Central memory CD4-positive, alpha-beta T cell (primary cell): ENCODE measurements at places on chromosomes 2 and 18.

- no peak for DNase-seq
Observed at GRCh38 chr2:205734436-205735037, 52.2 kb downstream of the NRP2 start.

GRCh38 chr2:96891591-96892333 is 21.9 kb upstream of the SEMA4C start:
- DNase-seq = peak; percentile 40

DNA sequence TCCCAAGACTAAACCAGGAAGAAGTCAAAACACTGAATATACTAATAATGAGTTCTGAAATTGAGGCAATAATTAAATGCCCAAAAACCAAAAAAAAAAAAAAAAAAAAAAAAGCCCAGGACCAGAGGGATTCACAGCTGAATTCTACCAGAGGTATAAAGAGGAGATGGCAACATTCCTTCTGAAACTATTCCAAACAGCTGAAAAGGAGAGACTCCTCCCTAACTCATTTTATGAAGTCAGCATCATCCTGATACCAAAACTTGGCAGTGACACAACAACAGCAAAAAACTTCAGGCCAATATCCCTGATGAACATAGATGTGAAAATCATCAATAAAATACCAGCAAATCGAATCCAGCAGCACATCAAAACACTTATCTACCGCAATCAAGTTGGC is 108.5 kb upstream of the COL3A1 start:
- no peak for DNase-seq

- DNase-seq = no peak
Observed at GRCh38 chr2:28412625-28413151, 20.0 kb downstream of the FOSL2 start.

DNA sequence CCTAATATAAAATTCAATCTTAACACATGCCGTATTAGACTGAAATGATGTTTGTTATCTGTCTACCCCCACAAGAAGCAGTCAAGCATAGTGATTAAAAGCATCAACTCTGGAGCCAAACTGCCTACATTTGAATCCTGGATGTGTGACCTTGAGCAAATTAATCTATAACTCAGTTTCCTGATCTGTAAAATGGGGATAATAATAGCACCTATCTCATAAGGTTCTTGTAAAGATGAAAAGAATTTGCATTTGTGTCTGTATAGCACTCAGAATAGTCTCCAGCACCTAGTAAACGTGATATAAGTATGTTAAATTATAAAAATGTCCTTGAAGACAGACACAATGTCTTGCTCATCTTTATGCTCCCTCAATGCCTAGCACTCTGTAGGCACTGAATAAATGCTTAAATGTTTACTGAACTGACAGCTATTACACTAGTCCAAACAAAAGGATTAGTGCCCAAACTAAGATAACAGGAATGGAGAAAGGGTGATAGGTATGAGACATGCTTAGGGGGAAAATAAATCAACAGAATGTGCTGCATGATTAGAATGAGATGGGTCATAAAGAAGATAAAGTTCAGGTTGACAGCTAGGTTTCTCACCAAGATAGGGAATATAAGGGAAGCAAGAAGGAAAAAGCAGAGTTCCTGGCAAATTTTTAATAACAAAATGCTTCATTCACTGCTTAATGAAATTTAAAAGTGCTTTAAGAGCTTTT is 180.6 kb downstream of the ATAD2B start:
- no peak for DNase-seq

DNA sequence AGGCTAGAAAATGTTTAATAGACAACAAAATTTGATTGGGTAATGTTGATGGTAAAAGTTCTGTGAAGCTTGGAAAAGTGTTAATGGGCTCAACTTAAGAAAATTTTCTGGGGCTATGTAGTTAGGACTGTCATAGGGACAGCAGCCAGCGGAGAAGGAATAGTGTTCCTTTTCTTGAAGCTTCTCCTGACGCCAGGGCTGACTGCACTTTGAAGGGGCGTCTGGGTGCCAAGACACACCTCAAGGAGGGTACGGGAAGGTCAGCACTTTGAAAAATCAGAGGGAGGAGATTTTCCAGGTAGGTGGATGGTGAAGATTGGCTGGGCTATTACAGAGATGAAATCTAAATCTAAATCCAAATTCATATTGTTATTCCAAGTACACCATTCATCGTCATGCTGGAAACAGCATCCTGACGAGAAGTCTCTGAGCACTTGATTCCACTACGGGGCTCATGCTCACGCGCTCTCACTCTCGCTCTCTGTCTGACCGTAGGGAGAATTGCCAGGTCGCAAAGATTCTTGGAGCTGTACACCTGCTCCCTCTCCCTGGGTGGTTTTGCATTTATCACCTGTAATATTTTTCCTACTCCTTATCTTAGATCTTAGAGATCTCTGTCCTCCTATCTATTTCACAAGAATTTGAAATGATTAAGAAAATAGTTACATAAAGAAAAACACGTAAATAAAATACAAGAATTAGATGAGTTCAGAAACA is 91.0 kb downstream of the ITGB1BP1 start:
- no peak for DNase-seq

DNA sequence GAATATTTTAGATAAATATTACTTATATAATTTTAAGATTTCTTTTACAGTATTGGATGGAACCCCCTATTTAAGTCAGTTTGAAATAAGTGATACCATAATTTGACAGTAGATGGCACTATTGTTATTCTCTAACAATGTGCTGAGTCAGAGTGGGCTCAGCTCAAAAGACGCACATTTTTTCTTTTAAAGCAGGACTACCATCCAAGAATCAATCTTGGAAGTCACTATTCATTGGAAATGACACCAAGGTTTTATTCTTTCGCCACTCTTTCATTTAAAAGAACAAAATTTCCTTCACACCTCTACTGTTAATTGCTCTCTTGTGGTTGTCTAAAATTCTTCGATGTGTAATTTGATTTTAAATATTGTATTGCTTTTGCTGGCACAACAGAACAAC is 32.6 kb upstream of the SPAG16 start:
- peak; percentile 34 for DNase-seq

DNA sequence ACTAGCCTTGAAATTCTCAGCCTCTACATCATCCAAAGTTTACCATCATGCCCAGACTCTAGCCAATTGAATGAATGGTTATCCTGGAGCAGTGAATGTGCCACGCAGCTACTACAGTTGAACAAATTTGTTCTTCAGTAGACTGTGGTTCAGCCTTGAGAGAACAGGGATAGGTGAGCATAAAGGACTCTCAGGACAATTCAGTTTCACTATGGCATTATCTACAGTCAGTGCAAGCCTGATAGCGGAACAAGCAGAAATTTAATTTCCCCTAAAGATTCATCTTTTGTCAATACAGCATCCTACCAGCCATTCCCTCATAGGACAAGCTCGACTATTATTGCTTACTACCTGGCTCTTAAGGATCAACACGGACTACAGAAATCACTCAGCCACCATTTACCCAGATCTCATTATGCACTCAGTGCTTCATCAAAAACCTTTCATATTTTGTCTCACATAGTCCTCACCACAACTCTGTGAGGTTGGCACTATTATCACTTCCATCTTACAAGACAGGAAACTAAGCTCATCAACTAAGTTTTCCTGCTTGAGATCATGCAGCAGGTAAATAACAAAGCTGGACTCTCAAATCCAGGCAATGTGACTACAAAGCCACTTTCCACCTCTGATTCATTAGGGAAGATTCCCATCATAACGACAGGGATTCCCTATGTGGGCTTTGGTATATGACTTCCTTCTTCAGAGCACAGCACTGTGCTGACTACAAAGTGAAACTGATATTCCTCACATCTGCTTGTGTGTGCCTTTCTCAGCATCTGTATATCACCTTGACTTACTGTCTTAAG is 181.5 kb upstream of the ACVR2A start:
- DNase-seq = peak; percentile 63

GRCh38 chr2:20208476-20208859 is 16.5 kb downstream of the SDC1 start:
- no peak for DNase-seq

GRCh38 chr2:239881031-239881471 is 144.1 kb downstream of the NDUFA10 start:
- DNase-seq = no peak

- DNase-seq = no peak
Observed at GRCh38 chr2:171811245-171811628, 82.8 kb downstream of the SLC25A12 start.

DNA sequence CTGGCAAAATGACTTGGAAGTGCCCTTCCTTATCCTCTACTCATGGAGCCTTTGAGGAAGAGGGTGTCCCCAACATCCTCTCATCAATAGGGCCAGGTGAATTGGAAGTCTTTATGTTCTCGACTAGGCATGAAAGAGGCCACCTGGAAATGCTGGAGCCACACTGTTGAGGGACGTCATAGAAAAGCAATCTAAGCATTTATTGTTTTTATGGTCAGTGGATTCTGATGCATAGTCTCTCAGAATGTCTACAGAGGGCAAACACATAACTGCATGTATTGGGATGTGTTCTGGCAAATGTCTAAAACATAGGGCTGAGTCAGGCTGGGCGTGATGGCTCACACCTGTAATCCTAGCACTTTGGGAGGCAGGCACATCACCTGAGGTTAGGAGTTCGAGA is 246.6 kb upstream of the SP5 start:
- no peak for DNase-seq

- no peak for DNase-seq
Observed at GRCh38 chr18:73742957-73743356, 404.7 kb downstream of the FBXO15 start.

DNA sequence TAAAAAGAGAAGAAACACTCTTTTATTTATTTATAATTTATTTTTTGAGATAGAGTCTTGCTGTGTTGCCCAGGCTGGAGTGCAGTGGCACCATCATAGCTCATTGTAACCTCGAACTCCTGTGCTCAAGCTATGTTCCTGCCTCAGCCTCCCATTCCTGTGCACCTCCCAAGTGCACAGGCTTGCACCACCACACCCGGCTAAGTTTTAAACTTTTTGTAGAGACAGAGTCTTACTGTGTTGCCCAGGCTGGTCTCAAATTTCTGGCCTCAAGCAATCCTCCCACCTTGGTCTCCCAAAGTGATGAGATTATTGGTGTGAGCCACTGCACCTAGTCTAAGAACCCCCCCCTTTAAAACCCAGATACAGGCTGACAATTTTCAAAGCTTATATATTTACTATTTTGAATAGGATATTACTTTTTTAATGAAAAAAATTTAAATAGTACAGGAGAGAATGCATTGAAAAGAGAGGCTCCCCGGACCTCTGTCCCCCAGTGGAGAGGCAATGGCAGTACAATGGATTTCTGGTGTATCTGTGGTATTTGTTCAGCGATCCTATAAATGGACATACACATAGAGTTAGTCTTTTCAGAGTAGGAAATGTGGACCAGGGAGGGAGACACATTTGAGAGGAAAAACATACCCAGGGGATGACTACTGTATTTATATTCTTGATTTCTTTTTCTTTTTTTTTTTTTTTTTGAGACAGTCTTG is 48.1 kb upstream of the CNOT11 start:
- no peak for DNase-seq

- DNase-seq = no peak
Observed at GRCh38 chr2:174071321-174071720, 106.1 kb upstream of the SP3 start.

GRCh38 chr2:113060396-113060795 is 1.4 kb downstream of the IL36RN start:
- DNase-seq = no peak

DNA sequence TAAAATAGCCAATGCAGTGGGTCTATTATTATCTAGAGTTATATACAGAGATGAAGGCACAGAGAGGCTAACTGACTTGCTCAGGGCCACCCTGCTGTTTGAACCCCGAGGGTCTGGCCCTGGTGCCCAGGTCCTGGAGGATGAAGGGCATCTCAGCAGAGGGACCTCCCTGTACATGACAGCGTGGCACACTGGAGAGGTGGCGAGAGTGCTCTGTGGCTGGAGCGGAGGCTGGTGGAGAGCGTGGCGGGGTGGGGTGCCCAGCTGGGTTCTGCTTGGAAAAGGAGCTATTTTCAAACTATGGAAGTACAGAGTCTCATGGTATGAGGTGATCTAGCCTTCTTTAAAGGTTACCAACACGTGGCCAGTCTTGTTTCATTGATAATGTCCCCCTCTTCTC is 35.8 kb downstream of the GREB1 start:
- DNase-seq = no peak

- no peak for DNase-seq
Observed at GRCh38 chr2:20198001-20198400, 26.9 kb downstream of the SDC1 start.

GRCh38 chr2:69050802-69051201 is 37.8 kb downstream of the ANTXR1 start:
- no peak for DNase-seq

- DNase-seq = no peak
Observed at GRCh38 chr18:37836071-37836970, 270.7 kb upstream of the CELF4 start.

- no peak for DNase-seq
Observed at GRCh38 chr2:12050396-12050795, 304.0 kb downstream of the LPIN1 start.

DNA sequence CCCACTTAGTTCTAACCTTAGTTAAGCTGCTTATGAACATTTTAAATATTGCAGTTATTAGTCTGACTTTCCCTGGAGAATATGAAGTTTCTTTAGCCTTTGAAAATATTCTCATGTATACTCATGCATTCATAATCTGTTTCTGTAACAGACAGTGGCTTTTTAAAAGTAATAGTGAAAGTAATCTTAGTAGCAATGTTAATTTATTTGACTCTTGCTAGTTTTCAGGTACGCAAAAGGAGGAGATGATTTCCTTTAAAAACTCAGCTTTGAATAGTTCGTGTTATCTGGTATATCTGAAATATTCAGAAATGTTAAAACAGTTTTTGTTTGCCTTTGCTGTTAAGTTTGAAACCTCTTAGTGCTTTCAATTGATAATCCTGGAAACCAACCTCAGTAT is 3.8 kb downstream of the ANKRD12 start:
- no peak for DNase-seq

DNA sequence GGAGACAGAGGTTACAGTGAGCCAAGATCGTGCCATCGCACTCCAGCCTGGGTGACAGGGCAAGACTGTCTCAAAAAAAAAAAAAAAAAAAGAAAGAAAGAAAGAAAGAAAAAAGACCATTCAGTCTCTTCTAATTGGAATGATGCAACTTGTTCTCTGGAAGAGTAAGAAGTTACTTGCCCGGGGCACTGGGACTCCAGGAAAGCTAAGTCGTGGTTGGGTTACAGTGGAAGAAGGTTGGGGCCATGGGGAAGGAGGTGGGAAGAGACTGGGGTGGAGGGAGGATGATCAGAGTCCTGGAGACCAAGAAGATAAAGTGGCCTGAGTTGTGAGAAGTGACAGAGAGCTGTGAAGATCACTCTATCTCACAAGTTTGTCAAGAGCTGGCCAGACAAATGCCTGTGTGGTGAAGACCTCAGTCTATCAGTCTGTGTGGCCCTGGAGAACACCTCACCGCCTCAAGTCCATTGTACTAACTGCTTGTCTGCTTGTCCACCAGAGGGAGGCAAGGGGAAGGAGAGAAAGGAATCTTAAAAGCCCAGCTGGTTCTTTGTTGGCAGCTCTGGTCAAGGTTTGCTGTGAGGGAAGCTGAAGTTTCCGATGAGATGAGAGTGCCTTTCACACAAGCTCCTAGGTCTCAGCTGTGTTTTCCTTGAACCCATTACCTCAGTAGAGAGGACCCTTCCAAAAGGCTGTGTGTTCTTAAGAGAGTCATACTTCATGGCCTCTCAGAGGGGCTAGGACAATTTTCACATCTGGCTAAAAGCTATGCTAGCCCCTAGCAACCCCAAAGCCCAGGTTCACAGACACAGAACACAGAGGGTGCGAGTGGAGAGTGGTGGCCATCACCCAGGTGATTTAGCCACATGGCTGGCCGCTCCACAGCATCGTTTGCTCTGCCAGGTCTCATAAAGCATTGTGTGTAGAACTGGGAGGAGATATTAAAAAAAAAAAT is 72.0 kb upstream of the TMEM178A start:
- no peak for DNase-seq
